Cerebellum (tissue), 4 donors: ENCODE measurements at places on chromosomes 6 and 20. TPM values are rescaled to one million over a fixed set of nuclear protein-coding genes. Genes with fewer than 3 reads are reported as not detected.

DNA sequence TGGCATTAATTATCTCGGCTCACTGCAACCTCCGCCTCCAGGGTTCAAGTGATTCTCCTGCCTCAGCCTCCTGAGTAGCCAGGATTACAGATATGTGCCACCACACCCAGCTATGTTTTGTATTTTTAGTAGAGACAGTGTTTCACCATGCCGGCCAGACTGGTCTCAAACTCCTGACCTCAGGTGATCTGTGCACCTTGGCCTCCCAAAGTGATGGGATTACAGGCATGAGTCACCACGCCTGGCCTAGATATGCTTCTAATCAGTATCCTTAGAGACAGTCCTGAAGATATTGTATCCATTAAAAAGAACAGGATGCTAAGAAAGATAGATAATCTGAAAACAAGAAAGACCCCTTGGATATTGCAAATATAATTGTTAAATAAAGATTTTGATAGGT is 3.1 kb upstream of the IPCEF1 start:
- no peak for DNase-seq

The TXLNB gene
- 0.73 TPM for total RNA-seq

The TSPO2 gene
- not detected for total RNA-seq

- no peak for DNase-seq
Observed at GRCh38 chr20:39853050-39853449, 836.0 kb downstream of the MAFB start.

- DNase-seq = no peak
Observed at GRCh38 chr6:85406641-85407075, 43.2 kb upstream of the NT5E start.

GRCh38 chr20:48080583-48080982 is 295.3 kb upstream of the SULF2 start:
- no peak for DNase-seq

The RGS17 gene
- total RNA-seq = 60.7 TPM

DNA sequence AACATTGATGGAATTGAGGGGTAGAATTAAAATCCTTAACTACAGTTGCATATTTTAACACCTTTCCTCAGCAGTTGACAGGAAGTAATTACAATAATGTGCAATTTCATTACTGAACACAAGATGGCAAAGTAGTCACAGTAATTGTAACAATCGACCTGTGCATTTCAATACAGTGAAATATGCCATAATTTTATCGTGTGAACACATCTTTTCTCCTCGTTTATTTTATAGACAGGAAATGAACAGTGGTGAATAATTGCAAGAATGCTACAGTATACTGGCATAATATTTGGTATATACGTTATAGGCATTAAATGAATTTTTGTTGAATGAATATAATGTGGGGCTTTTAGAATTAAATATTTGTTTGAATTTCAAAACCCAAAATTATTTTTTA is 25.0 kb downstream of the CYB5R4 start:
- DNase-seq = peak; percentile 60

DNA sequence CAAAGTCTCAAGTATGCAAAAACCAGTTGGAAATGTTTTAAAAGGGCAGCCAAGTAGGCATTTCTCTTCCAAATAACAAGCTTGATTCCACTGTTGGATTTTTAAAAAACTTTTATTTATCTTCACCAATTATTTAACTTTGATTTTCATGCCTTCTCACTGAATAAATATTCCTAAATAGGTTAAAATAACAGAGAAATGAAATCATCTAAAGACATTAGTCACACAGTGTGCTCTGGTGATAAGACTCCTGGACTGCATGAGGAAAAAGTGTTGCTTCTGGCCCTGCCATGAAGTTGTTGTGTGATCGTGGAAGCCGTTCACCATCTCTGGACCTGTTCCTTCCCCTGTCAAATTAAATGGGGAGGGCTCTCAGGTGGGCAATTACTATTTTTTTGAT is 33.8 kb upstream of the IGF2R start:
- no peak for DNase-seq

The BANF2 gene
- not detected for total RNA-seq

DNA sequence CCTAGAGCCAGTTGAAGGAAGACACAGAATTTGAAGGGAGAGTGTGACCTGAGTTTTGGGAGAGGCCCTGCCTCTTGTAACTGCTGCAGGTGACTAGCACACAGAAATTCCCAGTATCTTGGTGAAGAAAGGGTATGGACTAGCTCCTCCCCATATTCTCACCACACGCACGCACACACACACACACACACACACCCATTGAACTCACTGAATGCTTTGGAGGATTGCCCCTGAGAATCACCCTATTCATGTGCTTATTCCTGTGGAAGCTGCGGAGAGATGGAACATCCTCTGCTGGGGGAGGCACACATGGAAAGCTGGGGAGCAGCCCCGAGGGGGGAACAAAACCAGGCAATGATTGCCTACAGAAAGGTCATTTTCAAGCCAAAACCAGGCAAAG is 6.2 kb upstream of the LMBRD1 start:
- no peak for DNase-seq
